ENCODE measurements at places on chromosomes 3 and 15.

GRCh38 chr3:18494251-18494650 is 69.1 kb upstream of the SATB1 start:
- no peak for DNase-seq

DNA sequence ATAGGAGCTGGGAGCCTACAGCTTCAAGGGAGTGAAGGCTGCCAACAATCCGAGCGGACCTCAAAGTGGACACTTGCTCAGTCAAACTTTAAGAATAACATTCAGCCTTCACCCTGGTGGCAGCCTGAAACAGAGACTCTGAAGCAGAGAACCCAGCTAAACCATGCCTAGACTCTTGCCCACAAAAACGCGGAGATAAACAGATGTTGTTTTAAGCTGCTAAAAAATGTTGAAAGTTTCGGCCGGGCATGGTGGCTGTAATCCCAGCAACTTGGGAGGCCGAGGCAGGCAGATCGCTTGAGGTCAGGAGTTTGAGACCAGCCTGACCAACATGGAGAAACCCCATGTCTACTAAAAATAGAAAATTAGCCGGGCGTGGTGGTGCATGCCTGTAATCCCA is 29.8 kb upstream of the TRIM59 start:
- no peak for DNase-seq

DNA sequence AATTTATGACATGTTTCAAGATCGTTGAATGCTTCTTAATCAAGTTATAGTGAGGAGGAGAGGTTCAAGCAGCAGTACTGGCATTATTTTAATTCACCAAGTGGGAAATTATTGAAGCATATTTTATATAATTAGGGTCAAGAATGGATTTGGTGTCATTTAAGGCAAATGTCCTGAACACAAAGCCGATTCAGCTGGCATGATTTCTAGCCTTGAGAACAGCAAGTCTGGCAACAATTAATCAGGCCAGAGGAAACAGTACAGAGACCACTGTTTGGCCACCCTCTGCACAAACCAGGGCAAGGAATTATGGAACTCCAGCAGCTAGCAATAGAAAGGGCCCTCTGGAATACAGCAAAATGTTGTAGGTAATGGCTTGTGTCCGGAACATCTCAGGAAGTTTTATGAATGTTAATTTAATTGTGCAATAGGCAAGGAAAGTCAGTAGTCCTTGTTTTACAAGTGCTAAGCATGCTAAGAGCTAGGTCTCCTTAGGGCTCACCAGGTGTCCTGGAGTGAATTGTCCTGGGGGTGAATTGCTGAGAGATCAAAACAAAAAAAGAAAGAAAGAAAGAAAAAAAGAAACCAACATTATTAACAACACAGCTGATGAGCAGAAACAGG is 38.7 kb upstream of the SNRK start:
- no peak for DNase-seq

DNA sequence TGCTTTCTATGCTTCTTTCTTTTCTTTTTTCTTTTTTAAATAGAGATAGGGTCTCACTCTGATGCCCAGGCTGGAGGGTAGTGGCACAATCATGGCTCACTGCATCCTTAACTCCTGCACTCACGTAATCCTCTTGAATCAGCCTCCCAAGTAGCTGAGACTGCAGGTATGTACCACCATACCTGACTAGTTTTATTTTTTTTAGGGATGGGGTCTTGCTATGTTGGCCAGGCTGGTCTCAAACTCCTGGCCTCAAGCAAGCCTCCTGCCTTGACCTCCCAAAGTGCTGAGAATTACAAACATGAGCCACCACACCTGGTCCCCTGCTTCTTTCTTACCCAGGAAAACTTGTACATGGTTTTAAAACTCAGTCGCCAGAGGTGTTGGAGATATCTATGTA is 24.2 kb upstream of the HDC start:
- DNase-seq: no peak

- no peak for DNase-seq
Measured at GRCh38 chr3:61947456-61947855, 386.1 kb downstream of the PTPRG start.

DNA sequence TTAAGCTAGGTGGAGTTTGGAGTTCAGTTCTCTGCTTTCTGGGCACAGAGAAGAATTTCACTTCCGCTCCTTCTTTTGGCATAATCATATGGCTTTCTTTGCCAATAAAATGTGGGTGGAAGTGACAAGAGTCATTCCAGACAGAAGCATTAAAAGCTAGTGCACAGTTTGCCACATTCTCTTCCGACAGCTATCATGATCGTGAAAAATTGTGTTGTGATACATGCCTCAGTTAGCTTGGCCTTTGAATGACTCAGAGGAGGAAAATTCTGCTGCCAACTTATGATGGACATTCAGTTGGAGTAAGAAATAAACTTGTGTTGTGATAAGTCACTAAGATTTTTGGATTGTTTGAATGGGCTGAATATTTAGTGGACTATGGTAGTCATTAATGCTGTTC is 291.7 kb upstream of the SATB1 start:
- DNase-seq: no peak

DNA sequence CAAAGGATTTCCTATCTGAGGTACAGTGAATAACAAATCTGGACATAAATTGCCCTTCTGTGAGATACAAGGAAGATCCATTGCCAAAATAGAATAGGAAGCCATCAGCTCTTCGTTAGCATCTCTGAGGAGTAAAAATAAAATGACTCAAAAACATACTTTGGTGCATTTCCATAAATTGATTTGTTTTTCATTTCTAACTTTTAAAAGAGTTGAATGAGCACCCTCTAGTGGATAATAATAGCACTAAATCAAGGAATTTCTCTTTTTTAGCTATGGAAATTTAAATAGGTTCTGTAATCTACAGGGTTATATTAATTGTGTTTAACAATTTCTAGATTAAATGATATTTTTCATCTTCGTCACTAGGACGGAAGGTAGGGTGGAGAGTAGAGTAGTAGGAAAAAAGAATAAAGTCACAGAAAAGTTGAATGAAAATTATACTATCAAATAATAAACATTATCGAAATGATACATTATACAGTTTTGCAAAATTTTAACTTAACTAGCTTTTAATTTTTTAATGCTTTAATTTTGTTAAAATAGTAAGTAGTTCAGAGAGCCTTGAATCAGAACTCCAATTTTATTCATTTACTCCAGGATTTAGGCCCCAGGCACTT is 6.4 kb downstream of the NSUN3 start:
- DNase-seq: peak; percentile 10

DNA sequence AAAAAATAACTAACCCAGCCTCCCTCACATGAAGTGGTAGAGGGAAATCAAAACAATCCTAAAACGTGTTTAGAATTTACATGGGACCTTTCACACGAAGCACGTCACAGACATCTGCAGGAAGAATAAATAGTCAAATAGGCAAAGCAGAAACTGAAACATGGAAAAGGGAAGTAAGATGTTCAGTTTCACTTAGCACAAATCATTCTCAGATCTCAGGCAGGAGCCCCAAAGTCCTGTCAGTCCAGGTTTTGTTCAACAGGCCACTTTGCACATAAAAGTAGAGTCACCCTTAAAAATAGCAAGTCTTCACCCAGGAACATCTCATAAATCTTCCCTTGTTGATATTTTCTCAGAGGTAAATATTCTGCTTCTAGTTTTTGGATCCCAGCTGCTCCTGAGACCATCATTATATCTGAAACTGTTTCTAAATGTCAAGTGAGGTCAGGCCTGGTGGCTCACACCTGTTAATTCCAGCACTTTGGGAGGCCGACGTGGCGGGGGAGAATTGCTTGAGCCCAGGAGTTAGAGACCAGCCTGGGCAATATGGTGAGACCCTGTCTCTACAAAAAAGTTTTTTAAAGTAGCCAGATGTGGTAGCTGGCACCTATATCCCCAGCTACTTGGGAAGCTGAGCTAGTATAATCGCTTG is 1.9 kb downstream of the RUBCN start:
- DNase-seq: no peak

GRCh38 chr3:458653-459310 is 262.2 kb downstream of the CHL1 start:
- no peak for DNase-seq

DNA sequence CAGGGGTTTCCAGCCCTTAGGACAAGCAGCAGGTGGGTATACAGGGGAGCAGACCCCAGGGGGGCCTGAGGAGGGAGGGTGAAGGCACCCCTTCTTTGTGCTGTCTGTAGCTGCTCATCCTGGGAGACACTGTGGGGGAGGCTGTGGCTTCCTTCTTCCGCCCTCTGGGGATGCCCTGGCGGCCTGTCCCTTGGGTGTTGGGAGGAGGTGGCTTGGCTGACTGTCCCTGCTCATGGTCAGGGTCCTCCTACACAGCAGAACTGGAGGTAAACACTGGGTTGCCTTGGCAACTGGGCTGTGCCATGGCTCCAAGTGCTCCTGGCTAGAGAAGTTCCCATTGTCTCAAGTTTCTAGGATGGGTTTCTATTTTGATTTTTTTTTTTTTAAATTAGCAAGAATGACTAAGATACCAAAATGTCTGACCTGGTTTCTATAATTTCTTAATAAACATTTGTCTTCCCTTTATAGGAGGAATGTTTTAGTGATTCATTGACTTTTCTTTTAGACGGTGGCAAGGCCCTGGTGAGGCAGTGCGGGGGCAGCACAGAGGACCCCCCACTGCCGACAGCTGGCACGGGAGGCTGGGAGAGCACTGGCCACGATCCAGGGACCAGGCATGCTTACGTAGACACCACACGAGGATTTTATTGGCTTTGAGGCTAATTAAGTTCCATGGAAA is 12.4 kb downstream of the KLF13 start:
- no peak for DNase-seq

- no peak for DNase-seq
Measured at GRCh38 chr3:131714585-131715220, 211.9 kb upstream of the MRPL3 start.

DNA sequence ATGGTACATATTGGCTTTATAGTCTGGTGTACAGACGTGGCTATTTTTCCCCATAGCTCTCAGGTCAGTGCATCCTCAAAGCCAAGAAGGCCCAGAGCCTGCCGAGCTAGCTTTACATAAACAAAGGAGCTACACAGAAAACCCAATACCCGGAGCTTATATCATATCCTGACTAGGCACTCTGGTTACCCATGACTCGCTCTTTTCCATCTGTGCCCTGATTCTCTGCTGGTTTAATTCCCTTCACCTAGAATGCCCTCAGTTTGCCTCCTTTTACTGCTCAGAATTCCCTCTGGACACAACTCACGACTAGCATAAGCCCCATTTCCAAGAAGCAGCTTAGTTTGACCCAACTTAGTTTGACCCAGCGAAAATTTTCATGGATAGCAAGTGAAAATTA is 110.8 kb downstream of the TIGIT start:
- no peak for DNase-seq

DNA sequence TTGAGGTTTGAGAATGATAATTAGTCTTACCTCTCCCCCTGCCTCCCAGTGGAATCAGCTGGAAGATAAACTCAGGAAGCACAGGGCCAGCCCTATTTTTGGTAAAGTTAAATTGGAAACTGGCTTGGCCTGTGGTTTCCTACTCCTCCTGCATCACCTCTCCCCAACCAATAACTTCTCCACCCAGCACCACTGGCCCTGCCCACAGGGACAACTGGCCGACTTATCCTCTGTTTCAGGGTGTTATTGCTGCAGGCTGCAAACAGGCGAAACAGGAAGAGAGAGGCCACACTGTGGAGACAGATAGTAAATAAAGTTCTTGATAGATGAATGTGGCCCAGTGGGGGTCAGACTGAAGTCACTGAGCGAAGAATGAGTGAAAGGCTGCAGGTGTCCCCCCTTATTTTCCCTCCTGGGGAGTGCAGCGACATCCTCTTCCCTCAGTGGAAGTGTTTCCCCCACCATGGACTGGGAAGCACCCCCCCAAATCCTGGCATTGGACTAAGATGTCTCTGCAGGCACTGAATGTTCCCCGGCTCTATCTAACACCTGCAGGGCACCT is 47.1 kb downstream of the PDIA5 start:
- no peak for DNase-seq

- no peak for DNase-seq
Measured at GRCh38 chr15:89051875-89052274, 36.4 kb upstream of the ABHD2 start.

GRCh38 chr15:61169904-61170695 is 59.0 kb downstream of the RORA start:
- DNase-seq: no peak

- DNase-seq: peak; percentile 40
Measured at GRCh38 chr3:32405711-32406323, 14.2 kb downstream of the CMTM7 start.

DNA sequence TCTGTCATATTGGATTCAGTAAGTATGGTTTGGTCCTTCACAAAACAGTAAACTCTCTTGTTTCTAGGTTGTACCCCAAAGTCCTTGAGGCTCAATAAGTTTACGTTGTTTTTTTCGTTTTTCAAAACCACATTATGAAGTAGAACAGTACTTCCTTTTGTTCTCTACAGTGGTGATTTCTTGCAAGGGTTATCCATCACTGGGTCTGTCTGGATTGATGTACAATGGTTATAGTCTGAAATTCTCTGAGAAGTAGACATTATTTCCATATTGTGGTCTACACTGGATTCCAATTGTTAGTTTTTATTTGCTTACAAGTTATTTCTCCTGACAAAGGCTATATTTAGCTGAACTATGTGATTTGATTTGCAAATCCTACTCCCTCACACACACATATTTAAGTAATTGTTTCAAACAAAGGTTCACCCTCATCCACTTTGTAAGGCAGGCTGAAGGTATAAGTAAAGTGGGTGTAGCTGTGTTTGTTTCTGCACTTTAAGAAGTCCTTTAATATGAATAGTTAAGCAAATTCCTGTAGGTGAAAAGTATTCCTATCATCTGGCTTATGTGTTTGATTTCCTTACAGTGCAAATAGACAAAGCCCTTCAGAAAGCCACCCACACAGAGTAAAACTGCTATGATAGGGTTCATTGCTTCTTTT is 64.2 kb upstream of the MME start:
- no peak for DNase-seq

DNA sequence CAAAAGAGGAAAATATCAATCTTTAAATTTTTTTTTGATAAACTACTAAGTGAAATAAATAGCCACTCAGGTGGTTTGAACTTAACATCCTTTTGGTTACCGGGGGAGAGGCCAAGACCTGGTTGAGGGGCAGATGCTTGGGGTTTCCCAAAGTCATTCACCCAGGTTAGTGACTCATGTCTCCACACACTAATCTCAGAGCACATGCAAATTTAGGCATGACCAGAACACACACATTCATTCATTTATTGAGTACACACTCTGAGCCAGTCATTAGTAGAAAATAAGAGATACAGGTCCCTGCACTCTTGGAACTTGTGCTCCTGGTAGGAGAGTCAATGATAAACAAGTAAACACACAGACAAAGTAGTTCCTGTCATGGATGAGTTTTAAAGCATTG is 7.3 kb downstream of the ILDR1 start:
- DNase-seq: no peak

- DNase-seq: no peak
Measured at GRCh38 chr3:129235344-129235917, 14.0 kb upstream of the COPG1 start.

DNA sequence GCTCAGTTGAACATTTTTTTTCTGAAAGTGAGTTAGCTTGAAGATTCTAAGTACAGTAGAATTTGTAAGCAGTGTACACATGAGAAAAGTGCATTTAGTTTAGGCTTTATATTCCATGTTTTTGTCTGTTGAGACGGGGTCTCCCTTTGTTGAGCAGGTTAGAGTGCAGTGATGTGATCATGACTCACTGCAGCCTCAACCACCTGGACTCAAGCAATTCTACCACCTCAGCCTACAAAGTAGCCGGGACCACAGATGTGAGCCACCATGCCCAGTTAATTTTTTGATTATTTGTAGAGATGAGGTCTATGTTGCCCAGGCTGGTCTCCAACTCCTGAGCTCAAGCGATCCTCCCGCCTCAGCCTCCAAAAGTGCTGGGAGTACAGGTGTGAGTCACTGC is 5.3 kb upstream of the CSNK1G1 start:
- DNase-seq: no peak

GRCh38 chr15:86522721-86523120 is 443.1 kb downstream of the AGBL1 start:
- no peak for DNase-seq

GRCh38 chr3:197406266-197406665 is 107.9 kb upstream of the DLG1 start:
- no peak for DNase-seq

Measured in T47D (cell line).